Suppressor macrophage (primary cell): ENCODE measurements at places on chromosomes 12 and 14.

- DNase-seq = peak; percentile 5
These were observed 1126.1 kb downstream of the TMEM121 start for GRCh38 chr14:106652494-106652893.

GRCh38 chr12:87985069-87985675 lies 44.0 kb downstream of the C12orf50 start:
- no peak for DNase-seq

- DNase-seq = peak; percentile 54
These were observed 15.8 kb downstream of the WNT5B start for GRCh38 chr12:1644534-1645438.

- peak; percentile 30 for DNase-seq
These were observed 35.9 kb upstream of the WNK1 start for GRCh38 chr12:716506-716905.

- DNase-seq = no peak
These were observed 95.6 kb downstream of the DERA start for GRCh38 chr12:16006752-16007151.

DNA sequence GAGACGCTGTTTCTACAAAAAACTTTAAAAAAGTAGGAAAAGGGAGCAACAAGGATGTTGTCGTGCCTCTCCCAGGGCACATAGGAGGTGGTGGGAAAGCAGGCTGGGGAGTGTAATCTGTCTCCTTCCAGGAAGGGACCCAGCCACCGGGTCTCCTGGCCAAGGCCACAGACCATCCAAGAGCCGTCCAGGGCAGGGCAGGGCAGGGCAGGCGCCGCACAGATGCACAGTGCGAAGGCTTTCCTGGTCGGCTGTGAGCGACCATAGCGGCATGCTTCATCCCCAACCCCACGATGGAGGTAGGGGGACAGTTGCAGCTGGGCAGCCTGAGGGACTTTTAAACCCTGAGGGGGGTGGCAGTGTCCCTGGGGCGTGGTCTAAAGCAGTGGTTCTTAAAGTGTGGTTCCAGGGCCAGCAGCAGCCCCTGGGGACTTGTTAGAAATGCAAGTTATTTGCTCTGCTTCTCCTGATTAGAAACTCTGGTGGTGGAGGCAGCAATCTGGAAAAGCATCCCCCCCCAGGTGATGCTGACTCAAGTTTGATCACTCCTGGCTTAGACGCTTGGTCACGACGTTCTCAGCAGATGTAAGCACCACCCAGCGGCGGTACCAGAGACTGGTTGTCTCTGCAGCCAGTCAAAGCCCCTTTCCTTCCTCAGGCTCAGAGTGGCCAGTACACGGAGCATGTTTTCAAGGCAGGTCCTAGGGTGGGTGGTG lies 197.4 kb upstream of the PRMT8 start:
- no peak for DNase-seq

DNA sequence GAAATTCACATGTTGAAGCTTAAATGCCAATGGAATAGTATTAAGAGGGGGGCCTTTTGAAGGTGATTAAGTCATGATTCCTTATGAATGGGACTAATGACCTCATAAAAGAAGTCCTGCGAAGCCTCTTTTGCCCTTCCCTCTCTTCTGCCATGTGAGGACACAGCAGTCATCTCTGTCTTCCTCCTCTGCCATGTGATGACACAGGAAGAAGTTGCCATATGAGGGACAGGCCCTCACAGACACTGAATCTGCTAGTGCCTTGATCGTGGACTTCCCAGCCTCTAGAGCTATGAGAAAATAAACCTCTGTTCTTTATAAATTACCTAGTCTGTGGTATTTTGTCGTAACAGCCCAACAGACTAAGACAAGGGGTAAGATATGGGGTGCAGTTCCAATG lies 100.7 kb downstream of the VCPKMT start:
- DNase-seq = peak; percentile 68
